Pancreas (tissue), 10 donors: ENCODE measurements at places on chromosomes 13 and 19. TPM values are rescaled to one million over a fixed set of nuclear protein-coding genes. Genes with fewer than 3 reads are reported as not detected.

DNA sequence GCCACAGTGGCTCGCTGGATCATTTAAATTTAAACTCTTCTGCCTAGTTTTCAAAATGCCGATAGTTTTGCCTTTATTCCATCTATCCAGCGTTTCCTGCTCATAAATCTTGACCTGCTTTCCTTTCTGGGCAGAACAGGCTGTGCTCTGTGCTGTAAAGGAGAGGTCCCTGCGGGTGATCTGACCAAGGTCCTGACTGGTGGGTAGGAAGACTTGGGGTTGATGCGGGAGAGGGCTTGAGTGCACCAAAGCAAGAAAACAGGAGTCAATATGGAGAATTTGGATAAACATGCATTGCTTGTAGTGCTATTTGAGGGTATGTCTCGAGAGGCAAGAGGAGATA is 533.6 kb downstream of the MYO16 start:
- DNase-seq, result no peak
- H3K4me3 ChIP-seq, result no peak overlapping the region
- no peaks in the 10 kb centered on the region for H3K4me1 ChIP-seq

DNA sequence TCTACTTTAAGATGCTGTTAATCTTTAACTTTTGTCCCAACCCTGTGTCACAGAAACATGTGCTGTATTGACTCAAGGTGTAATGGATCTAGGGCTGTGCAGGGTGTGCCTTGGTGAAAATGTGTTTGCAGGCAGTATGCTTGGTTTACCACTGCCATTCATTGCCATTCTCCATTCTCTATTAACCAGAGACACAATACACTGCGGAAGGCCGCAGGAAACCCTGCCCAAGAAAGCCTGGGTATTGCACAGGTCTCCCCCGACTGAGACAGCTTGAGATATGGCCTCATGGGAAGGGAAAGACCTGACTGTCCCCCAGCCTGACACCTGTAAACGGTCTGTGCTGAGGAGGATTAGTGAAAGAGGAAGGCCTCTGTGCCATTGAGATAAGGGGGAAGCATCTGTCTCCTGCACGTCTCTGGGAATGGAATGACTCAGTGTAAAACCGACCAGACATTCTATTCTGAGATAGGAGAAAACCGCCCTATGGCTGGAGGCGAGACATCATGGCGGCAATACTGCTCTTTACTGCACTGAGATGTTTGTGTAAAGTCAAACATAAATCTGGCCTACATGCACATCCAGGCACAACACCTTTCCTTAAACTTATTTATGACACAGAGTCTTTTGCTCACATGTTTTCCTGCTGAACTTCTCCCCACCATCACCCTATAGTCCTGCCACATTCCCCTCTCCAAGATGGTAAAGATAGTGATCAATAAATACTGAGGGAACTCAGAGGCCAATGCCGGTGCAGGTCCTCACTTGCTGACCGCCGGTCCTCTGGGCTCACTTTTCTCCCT is 13.1 kb upstream of the ZNF888 start:
- peaks cover 19% of the 10 kb centered on the region for H3K4me1 ChIP-seq
- H3K4me3 ChIP-seq, result no peak overlapping the region
- peak overlapping the region; percentile 46 for H3K27ac ChIP-seq
- DNase-seq, result no peak

DNA sequence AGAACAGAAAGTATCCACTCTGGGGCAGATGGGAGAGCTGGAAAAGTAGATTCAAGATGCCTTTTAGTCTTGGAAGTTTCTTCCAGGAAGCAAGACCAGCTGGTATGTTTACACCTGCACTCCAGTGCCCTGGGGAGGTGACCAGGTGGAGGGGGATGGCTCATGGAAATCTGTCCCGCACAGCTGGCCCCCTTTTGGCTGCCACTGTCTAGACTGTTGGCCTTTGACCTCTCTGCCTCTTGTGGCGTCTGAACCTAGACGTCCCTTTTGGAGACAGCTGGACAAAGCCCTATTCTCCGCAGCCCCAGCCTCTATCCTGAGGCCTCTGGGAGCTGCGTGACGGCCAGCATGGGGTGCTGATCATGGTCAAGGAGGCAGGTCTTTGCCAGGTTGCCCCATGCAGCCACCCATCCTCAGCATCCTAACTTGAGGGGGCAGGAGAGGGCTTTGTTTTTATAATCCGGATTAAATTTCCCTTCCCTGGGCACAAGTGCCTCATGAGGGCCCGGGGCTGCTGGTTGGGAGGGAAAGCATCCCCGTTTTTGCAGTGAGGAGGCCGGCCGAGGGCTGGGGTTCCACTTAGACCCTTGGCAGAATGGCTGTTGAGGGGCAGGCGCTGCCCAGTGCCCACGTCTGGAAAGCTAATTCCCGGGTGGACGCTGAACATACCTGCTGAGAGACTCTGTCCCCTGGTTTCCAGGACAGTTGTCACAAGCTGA is 17.3 kb upstream of the GDF15 start:
- peaks cover 19% of the 10 kb centered on the region for H3K4me1 ChIP-seq
- no peak overlapping the region for H3K4me3 ChIP-seq
- peak overlapping the region; percentile 53 for H3K27ac ChIP-seq
- no peak for DNase-seq
- H3K27me3 ChIP-seq, result no peaks in the 10 kb centered on the region

The ADGRE1 gene
- 0.50 TPM for total RNA-seq

GRCh38 chr19:32322541-32322940 is 22.9 kb upstream of the ZNF507 start:
- DNase-seq, result no peak
- peaks cover 2% of the 10 kb centered on the region for H3K27me3 ChIP-seq
- no peak overlapping the region for H3K4me3 ChIP-seq
- no peaks in the 10 kb centered on the region for H3K4me1 ChIP-seq

The SIGLEC7 gene
- 0.12 TPM for total RNA-seq

DNA sequence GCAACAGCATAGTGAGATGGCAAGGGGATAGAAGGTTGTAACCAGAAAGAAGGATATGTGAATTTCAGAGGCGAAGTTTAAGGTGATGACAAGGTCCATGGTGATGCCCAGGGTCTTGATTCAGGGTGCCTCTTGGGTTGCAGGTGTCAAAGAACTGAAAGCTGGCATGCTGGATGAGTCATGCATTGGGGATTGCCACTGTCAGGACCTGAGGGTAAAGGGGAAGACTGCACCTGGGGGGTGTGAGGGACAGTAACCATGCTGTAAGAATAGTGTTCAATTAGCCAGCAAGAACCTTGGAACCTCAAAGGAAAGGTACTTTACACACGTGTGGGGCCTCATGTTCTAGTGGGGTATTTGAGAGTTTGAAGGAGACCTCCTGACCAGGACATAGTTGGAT is 279.6 kb downstream of the SLC7A1 start:
- no peak overlapping the region for H3K27ac ChIP-seq
- H3K27me3 ChIP-seq, result no peaks in the 10 kb centered on the region
- H3K4me3 ChIP-seq, result no peak overlapping the region
- H3K4me1 ChIP-seq, result no peaks in the 10 kb centered on the region

DNA sequence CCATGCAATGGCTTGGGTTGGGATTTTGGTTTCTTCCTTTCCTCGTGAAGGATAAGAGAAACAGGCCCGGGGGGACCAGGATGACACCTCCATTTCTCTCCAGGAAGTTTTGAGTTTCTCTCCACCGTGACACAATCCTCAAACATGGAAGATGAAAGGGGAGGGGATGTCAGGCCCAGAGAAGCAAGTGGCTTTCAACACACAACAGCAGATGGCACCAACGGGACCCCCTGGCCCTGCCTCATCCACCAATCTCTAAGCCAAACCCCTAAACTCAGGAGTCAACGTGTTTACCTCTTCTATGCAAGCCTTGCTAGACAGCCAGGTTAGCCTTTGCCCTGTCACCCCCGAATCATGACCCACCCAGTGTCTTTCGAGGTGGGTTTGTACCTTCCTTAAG is 24.1 kb downstream of the SPC24 start:
- DNase-seq, result no peak
- H3K27ac ChIP-seq, result no peak overlapping the region
- H3K27me3 ChIP-seq, result no peaks in the 10 kb centered on the region
- no peak overlapping the region for H3K4me3 ChIP-seq
- H3K4me1 ChIP-seq, result no peaks in the 10 kb centered on the region

DNA sequence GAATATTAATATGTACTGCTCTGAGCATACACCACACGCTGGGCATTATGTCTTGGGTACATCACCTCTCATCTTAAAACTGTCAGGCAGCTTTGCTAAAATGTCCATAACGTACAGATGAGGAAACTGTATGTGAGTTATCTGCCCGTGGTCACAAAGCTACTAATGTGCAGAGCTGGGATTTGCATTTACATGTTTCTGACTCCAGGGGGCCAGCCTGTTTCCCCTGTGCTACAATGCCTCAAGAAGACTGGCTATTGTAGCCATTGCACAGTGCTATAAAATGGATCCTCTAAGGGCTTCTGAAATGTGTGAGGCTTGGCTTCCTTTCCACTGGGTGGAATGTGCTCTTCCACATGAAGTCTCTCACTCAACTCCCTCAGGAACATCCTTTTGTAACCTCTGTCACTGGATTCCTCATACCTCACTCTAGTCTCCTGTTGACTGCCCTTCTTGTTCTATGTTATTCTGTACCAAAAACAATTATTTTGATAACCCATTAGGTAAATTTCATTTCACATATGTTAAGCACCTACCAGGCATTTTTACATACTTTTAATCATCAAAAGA is 95.6 kb upstream of the HTR2A start:
- H3K27me3 ChIP-seq, result no peaks in the 10 kb centered on the region
- H3K27ac ChIP-seq, result no peak overlapping the region
- no peaks in the 10 kb centered on the region for H3K4me1 ChIP-seq

The TEKTIP1 gene
- 0.98 TPM for total RNA-seq

The WDR62 gene
- total RNA-seq, result 0.40 TPM
